ENCODE measurements at places on chromosomes 2 and 18.

GRCh38 chr2:196372811-196373664 is 201.7 kb upstream of the STK17B start:
- no peak for DNase-seq

DNA sequence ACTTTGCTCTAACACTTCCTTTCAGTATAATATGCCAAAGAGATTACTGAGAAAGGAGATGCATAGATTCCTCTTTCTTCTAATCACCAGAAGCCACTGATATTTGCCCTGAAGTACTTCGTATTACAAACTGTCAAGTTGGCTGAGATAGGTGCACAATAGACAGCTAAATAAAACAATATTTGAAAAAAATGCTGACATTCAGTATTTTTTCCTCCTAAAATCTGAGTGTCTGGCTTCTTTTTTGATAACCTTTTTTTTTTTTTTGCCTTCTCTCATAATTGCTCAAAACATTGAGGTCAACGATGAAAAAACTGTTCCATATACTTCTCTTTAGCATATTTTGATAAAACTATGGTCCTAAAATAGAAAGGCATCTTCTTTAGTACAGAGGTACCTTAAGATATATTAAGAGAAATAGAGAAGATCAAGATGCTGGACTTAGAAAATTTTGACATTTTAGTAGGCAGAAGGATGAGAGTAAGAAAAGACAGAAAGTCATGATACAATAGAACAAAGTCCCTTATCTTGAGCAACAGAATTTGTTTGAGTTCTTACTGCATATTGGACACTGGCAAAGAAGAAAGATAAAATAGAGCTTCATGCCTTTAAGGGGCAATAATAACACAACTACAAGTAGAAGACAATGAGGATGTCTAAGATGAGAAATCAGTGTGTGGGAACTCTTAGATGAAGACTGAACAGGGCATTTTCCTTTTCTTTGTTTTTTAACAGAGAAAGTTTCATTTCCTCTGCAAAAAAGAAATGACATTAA is 220.7 kb downstream of the PTH2R start:
- DNase-seq: no peak

DNA sequence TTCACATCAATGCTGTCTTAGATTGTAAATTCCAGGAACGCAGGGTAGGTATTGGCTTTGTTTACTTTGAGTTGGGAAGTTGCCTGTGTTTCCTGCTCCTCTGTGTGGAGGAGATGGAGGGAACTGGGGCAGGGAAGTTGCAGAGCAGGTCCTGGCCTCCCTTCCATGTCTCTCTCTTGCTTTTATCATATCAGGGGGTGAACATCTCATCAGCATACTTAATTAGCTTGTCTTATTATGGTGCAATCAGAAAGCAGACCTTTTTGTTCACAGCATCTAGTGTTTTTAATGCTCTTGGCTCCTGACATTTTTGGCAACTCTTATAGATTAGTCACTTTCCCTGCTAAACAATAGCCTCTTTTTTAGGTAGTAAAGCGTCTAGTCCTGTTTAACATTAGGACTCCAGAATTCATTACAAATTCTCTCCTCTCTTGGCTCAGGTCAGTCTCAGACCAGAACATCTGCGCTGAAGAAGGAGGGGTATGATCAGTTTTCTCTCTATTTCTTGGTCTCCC is 11.5 kb upstream of the DIPK1C start:
- DNase-seq: no peak

DNA sequence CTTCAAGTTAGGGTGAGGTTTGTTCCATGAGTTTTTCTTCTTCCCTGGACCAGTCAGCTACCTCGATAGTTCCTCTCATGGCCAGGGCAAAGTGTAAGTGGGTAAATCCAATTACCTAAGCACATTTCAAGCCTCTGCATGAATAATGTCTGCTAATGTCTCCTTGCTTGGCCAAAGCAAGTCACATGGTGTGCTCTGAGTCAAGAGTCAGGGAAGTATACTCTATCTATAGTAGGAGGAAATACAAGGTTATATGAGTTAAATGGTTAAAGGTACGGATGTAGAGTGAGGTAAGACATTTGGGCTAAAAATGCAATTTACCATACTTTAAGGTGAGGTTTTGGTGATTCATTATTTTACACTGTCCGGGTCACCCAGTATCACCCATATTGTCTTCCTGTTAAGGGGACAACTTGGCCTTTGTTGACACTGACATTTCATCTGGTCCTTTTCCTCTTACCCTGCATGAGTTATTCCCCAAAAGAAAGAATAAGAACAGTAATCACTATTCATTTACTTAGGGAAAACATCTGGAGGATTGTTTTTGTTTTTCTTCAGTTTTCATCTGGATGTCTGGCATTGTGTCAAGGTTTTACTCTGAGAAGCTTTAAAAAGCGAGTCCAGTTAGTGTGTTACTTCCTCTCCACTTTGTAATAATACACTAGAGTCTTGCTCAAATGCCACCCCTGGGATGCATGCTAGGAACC is 405.5 kb downstream of the RND3 start:
- DNase-seq: no peak

GRCh38 chr2:43305517-43305916 is 79.1 kb upstream of the ZFP36L2 start:
- DNase-seq: no peak

- DNase-seq: no peak
Observed at GRCh38 chr2:120246546-120247300, 5.9 kb upstream of the RALB start.

DNA sequence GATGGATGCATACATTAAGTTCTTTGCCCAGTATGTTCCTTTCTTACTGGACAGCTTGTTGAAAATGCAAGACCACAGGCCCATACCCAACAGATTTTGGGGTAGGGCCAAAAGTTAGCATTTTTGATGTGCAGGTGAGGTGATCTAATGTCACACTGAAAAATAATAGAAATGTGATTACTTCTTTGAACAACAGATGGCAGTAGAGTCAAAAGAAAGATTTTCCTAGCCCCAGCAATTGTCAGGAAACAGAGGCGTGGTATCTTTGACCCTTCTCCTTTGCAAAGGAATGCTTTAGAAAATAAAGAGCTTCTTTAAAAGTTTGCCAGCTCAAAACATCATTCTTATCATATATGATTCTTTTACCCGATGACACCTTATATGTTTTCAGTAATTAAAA is 343.6 kb upstream of the SYT4 start:
- DNase-seq: no peak

GRCh38 chr2:171469176-171469575 is 35.1 kb downstream of the DCAF17 start:
- DNase-seq: no peak

GRCh38 chr18:61216051-61216450 is 117.2 kb upstream of the CDH20 start:
- DNase-seq: no peak

DNA sequence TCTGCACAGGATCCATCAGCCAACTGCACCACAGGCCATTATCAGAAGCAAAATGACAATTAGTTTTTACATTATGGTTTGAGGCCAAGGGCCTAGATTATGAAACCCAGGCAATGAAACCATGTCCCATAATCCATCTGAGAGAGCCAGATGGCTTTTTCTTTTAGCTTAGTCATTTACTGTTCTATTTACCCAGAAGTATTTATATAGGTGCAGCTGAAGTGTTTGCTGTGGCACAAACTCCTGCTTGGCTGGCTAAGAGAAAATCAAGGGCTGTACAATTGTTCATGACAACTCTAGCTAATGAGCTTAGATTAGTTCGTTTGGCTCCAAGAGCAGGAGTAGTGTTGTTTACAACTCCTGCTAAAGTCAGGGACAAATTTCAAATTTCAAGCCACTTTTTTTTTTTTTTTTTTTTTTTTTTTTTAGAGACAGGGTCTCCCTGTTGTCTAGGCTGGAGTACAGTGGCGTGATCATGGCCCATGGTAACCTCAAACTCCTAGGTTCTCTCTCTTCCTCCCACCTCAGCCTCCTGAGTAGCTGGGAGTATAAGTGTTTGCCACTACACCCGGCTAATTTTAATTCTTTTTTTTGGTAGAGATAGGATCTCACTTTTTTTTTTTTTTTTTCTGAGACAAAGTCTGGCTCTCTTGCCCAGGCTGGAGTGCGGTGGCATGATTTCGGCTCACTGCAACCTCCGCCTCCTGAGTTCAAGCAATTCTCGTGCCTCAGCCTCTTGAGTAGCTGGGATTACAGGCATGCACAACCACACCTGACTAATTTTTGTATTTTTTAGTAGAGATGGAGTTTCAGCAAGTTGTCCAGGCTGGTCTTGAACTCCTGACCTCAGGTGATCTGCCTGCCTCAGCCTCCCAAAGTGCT is 18.4 kb upstream of the REV1 start:
- no peak for DNase-seq

DNA sequence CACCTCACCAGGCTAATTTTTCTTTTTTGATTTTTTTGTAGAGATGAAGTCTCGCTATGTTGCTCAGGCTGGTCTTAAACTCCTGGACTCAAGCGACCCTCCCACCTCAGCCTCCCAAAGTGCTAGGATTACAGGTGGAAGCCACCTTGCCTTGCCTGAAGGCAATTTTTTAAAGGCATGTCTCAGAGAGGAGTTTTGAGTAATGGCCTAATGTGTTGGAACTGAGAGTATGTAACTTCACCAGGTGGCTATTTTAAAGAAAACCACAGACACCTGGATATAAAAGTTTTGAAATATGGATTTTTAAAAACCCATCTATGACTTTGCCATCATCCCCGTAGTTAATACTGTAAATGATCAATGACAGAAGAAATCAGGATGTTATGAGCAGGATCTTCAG is 119.8 kb upstream of the ATP8B1 start:
- no peak for DNase-seq

DNA sequence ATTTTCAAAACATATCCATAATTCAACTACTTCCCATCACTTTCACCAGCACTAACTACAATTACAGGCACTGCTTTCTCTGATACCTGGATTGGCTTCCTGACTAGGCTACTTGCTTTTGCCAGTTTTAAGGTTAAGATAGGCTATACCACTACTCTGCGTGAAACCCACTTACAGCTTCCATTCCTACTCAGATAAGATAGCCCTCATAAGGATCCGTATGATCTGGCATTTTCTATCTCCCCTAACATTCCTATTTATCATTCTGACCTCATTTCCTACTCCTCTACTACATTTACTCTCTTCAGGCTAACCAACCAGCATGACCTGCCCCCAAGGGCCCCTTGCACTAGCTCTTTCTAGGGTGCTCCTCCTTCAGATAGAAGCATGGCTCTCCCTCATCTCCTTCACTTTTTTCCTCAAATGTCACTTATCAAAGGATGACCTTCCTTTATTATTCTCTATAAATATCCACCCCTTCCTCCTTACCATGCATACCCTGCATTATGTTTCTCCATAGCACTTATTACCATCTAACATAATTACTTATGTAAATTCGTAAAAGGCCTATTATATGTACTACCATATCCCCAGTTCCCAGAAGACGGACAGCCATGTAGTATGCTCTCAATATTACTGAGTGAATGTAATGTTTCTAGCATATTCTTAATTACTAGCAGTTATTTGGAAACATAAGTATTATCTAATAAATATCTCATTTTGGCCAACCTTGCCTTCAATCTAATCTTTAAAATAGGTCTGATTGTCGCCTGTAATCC is 4.4 kb downstream of the TIA1 start:
- DNase-seq: no peak

DNA sequence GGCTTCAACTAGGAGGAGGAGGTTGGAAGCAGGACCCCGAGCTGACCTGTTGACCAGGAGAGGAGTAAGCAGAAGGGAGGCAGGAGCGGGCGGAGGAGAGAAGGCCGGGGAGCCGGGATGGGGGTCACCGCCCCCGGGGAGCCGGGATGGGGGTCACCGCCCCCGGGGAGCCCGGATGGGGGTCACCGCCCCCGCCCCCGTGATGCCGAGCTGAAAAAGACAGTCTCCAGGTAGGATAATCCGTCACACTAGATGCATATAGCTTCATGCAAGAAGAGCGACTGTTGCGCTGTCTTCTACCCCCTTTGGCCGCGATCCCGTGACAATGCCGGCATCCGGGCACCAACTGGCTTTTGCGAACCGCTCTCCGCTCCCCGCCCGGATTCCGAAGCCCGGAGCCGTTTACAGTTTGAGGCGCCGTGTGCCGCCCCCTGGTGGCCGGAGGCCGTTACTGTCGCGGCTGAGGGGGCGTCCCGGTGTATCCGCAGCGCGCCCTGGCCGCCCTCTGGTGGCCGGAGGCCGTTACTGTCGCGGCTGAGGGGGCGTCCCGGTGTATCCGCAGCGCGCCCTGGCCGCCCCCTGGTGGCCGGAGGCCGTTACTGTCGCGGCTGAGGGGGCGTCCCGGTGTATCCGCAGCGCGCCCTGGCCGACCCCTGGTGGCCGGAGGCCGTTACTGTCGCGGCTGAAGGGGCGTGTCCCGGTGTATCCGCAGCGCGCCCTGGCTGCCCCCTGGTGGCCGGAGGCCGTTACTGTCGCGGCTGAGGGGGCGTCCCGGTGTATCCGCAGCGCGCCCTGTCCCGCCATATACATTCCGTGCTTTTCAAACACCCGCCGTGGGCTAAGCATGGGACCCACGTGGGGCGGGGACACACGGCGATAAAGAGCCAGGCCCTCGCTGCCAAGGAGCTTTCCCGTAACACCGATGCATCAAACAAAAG is 89.6 kb downstream of the ACTR3 start:
- DNase-seq: peak; percentile 41

GRCh38 chr2:181570833-181571661 is 85.9 kb downstream of the CERKL start:
- no peak for DNase-seq

- no peak for DNase-seq
Observed at GRCh38 chr2:16461672-16462071, 204.0 kb downstream of the CYRIA start.

GRCh38 chr18:44838971-44839666 is 158.4 kb downstream of the SETBP1 start:
- peak; percentile 51 for DNase-seq

DNA sequence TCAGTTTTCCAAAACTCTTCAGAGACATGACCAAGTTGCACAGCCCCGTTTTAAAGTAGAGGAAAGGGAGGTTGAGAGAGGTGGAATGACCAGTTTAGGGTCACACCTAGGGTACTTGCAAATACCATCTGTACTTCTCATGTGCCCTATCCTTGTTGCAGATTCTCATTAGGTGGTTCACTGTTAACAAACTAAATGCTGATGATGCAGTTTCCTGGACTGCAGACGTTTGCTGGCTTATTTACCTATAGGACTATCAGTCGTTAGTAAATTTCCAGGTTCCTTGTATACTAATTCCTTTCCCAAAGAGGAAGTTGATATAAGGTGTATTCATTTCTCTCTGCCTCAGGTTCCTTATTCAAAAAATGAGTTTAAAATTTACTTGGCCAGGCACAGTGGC is 1.4 kb downstream of the FARP2 start:
- no peak for DNase-seq

DNA sequence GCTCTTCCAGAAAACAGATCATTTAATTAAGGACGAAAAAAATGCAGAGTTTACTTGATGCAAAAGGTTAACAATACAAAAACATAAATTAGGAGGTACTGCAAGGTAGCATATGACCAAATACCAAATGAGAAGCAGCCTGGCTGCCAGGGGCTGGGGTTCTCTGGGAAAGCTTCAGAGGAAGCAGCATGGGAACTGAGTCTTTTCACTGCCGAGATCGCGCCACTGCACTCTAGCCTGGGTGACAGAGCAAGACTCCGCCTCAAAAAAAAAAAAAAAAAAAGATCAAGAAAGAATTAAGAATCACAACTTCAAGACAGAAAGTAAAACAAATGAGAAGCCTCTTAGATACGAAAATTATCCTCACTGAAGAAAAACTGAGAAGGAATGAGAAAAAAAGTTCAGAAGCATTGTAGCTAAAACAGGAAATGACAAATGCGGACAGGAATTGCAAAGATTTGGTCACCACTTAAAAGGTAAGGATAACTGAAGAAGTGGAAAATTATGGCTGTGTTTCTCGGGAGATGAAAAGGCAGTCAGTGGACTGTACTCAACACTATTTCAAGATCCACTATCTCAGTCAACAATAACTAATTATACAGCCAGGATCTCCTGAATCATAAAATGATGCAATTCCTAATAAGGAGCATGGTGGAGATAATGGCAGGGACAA is 4.3 kb downstream of the SEPTIN10 start:
- no peak for DNase-seq
